ENCODE measurements at places on chromosomes 3 and 15.
A peak's percentile ranks its signal among the peaks of the same experiment; 100 is the strongest.

GRCh38 chr15:95770196-95770595, 560.3 kb upstream of the NR2F2 start:
- DNase-seq, result no peak

- DNase-seq, result no peak
Measured at GRCh38 chr3:168239287-168239686, 143.6 kb upstream of the GOLIM4 start.

GRCh38 chr3:186959029-186959624, 28.8 kb downstream of the ST6GAL1 start:
- DNase-seq, result no peak

DNA sequence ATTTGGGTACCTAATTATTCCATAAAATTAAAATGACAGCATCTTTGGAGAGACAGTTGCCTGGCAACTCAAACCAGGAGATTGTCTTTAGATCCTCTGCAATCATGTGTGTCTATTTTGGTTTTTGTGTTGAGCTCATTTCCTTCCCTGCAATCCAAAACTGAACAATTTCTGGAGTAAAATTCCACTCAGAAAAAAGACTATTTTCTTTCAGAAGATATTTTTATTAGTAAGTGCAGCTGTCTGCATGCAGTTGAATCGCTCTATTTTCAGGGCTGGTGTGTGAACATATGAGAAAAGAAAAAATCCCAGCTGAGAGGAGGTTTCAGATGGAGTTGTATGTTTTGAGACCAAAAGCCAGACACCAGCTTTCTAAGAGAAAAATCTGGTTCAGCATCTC, 41.9 kb upstream of the DYNC1LI1 start:
- DNase-seq, result no peak

GRCh38 chr3:180571831-180572598, 29.9 kb upstream of the TTC14 start:
- DNase-seq, result no peak

- no peak for DNase-seq
Measured at GRCh38 chr15:51706926-51707608, 25.8 kb downstream of the SCG3 start.

GRCh38 chr15:54033869-54034458, 55.7 kb downstream of the UNC13C start:
- no peak for DNase-seq

GRCh38 chr3:167406876-167407492, 26.9 kb upstream of the ZBBX start:
- peak; percentile 5 for DNase-seq

DNA sequence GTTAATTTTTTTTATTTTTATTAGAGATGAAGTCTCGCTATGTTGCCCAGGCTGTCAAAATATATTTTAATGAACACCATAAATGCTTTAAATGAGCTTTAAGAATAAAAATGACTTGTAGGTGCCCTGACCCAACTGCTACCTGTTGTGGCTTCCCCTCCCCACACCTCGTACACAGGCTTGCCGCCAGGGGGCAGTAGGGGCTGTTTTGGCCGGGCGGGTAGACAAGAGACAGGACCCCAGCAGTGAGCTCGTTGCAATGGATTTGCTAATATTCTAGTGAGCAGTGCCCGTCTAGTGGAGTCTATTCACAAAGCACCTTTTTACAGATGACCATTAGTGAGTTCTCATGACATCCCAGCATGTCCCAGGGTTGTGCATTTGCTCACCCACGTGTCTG, 418.1 kb downstream of the OCA2 start:
- DNase-seq, result no peak

DNA sequence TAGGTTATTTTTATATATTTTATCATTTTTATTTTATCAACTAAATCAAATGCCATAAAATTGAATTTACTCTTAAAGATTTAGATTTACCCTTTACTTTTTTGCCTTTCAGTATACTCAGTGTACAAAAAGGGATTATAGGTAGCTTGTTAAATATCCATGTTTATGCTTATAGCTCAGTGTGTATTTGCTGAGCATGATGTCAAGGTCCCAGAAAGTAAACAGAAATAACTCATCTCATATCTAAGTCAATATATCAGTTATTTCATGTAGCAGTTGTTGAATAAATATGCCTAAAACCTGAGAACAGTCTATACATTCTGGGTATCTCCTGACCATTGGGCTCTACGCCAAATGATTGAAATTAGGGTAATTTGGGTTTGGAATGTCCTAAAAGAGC, 693.8 kb downstream of the NAALADL2 start:
- DNase-seq, result no peak

DNA sequence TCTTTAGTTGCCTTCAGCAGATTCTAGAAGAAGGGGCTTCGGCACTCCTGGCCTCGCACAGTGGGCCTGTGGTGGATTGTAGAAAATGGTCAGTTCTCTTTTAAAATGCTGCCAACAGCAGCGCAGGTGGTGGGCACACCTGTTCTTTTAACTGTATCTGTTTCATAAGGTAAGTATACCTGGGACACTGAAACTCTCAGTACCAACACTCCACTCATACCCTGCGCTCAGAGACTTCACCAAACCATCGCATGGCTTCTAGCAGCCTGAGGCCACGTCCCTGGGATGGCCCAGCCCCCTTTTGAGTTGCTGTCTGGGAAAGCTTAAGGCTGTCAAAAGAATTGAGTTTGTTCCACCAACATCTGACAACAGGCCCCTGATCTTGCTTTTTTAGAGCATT, 56.7 kb upstream of the MCF2L2 start:
- DNase-seq, result no peak

DNA sequence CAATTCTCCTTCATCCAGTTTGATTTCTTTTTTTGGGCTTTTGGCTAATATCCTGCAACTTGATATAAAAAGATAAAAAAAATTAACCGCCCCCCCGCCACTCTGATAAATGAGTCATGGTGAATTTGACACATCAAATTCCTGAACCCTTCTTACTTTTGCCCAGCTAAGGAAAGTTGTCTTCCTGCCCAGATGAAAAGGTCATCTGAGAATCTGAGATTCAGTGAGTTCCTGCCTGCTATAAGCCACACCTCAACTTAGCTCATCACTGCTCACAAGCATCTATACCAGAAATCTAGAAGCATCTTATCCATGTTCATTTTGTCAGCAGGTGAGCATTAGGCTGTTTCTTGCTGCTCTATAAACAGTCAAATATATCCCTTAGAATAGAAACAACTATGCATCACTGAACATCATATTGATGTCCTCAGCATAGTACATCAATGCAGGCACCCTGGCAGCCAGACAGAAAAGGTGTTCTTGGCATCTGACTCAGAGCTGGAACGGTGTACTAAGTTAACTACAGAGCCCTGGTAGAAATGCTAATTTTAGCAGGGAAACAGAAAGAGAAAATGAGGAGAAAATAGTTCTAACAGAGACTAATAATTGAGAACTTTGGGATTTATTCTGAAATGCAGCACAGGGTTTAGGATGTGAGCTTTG, 77.1 kb downstream of the SEMA6D start:
- no peak for DNase-seq

DNA sequence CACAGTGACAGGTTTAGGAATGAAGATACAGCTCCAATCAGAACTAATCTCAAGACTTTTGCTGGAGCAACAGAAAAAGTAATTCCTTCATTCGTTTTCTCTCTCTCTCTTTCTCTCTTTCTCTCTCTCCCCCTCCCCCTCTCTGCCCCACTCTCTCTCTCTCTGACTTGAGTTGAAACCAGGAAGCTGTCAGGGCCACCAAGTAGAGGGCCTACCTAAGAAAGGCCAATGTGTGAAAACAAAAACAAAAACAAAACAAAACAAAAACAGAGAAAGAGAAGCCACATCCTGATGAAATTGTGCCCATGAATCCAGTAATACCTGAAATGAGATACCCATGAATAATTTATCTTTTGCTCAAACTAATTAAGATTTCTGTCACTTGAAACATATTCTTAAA, 72.9 kb downstream of the ATP8B4 start:
- DNase-seq, result no peak

GRCh38 chr3:99842826-99843589, 25.3 kb downstream of the CMSS1 start:
- no peak for DNase-seq

DNA sequence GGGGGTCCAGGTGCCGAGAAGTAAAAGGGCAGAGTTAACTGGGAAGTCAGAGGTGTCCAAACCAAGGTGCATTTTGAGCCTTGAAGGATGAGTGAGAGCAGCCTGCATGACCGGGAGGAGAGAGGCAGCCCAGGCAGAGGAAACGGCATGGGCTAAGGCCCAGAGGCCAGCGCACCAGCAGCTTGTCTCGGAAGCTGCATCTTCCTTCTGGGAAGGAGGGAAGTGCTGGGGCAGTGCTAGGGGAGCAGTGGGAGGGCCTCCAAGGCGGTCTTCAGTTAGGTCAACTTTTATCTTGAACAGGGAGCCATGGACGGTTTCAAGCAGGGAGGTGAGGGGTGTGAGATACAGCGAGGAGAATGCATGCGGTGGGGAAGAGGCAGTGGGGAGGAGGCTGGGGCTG, 1.0 kb downstream of the H1-8 start:
- DNase-seq, result no peak

DNA sequence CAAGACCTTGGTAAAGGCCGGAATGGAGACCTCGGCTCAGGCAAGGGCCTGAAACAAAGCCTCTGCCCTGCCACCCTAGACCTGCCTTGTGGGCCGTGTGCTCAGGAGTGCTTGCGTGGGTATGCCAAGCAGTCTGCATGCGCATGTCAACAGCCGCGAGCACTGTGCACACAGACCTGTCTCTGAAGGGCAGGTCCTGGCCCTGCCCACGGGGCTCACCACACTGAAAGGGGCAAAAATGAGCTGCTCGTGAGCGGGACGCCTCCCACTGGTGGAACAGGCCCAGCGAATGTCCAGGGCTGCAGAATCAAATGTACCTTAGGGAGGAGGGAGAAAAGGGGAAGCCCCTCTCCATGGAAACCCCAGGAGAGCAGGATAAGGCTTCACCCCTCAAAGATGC, 44.3 kb upstream of the FGD5 start:
- no peak for DNase-seq

DNA sequence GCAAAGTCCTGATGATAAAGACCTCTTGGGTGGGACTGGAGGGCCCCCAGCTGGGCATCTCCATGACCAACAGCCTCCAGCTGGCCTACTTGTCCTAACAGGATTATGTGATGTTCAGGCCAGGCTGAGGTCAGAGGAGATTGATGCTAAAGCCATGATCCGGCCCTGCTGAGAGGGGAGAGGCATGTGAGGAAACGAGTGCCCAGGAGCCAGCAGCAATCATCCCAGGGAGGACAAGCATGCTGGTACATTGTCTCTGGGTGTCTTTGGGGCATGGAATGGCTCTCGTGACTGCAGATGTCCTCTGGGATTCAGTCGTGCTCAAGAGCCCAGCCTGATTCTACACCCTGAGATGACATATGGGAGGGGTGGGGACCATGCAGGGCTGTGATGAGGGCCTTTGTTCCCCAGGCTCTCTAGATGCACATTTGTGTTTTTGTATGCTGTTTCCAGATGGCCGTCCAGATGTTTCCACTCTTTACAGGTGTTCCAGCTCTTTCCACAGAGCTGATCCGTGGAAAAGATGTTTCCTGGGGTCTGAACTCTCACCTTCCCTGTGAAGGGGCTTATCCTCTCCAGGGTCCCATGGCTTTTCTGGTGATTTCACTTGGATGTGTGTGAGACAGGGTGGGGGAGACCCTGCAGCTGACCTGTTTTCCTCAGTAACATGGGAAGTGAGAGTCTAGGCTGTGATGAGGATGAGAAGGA, 20.2 kb downstream of the SLC24A1 start:
- no peak for DNase-seq

GRCh38 chr15:54841701-54842305, 354.9 kb downstream of the RSL24D1 start:
- DNase-seq, result no peak

GRCh38 chr3:99884484-99884883, 66.8 kb downstream of the CMSS1 start:
- DNase-seq, result no peak

DNA sequence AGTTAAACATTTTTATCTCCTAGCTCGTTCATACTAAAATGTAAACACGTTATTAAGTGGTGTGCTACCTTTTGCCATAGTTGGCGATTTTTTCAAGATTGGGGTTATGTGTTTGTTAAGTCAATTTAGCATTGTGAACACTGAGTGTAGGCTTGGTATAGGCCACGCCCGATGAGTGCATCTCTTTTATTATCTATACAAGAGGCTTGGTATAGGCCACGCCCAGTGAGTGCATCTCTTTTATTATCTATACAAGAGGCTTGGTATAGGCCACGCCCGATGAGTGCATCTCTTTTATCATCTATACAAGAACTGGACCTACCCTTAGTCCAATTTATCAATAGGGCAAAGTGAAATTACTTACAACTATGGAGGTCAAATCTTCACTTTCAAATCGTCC, 70.4 kb downstream of the NIPA2 start:
- DNase-seq, result no peak

DNA sequence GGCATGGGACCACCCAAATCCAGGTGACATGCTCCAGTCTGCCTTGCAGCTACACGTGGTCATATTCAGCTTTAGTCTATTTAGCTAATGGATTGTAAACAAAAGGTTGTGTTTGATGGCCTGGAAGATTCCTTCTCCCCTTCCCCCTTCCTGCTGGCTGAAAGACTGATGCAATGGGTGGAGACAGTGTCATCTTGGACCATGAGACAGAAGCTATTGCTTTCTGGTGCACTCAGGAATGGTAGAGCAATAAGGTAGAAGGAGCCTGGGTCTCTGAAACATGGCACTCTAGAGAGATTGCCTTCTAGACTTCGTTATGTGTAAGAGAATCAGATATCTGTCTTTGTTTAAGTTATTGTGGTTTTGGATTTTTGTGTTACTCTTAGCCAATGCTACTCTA, 25.7 kb upstream of the PTX3 start:
- DNase-seq, result no peak

DNA sequence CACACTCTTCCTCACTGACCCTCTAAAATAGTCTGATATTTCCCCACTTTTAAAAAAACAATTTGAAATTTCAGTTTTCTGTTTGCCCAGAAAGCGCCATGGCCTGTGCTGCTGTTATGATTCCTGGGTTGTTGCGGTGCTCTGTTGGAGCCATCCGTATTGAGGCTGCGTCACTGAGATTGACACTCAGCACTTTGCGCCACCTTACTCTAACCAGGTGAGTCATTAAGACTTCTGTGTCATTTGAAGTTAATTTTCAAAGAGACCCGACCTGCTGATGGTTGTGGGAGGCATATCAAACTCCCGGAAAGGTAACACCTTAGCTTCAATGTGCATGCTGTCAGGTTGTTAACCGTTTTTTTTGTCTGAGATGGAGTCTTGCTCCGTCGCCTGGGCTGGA, 5.8 kb downstream of the OXNAD1 start:
- no peak for DNase-seq

GRCh38 chr3:183151821-183152351, 10.6 kb downstream of the LAMP3 start:
- no peak for DNase-seq

GRCh38 chr3:195102609-195103467, 168.1 kb downstream of the XXYLT1 start:
- DNase-seq, result no peak

GRCh38 chr3:160869825-160870224, 113.8 kb downstream of the PPM1L start:
- DNase-seq, result no peak

- DNase-seq, result peak; percentile 35
Measured at GRCh38 chr3:38029400-38030125, at the start of gene PLCD1. Gene PLCD1, minus strand, starts transcription at chr3:38029642. Its CDS starts 103 bp downstream, at chr3:38029539.

- no peak for DNase-seq
Measured at GRCh38 chr15:65339920-65340319, 35.4 kb downstream of the RNU5B-1 start.

GRCh38 chr15:29825227-29825626, 3.0 kb upstream of the TJP1 start:
- DNase-seq, result no peak

GRCh38 chr3:50559702-50560101, 7.8 kb downstream of the C3orf18 start:
- DNase-seq, result no peak

GRCh38 chr15:27414168-27414870, 443.3 kb downstream of the GABRG3 start:
- DNase-seq, result no peak

GRCh38 chr15:74997141-74997540, 1.8 kb downstream of the SCAMP5 start:
- DNase-seq, result no peak

All from hypothalamus (tissue), 51 donors.